Colonic mucosa (tissue), 4 donors: ENCODE measurements at places on chromosomes 1 and 21. TPM values are rescaled to one million over a fixed set of nuclear protein-coding genes. Genes with fewer than 3 reads are reported as not detected.

The SRGAP2B gene
- 11.5 TPM for total RNA-seq

The MGST3 gene
- total RNA-seq: 410 TPM

The KLHDC7A gene
- total RNA-seq: 1.0 TPM

- no peaks in the 10 kb centered on the region for H3K36me3 ChIP-seq
- H3K4me1 ChIP-seq: no peaks in the 10 kb centered on the region
- no peak for DNase-seq
- H3K4me3 ChIP-seq: no peak overlapping the region
- H3K27me3 ChIP-seq: no peaks in the 10 kb centered on the region
- no peak overlapping the region for H3K27ac ChIP-seq
These were observed 78.9 kb downstream of the OBSCN start for GRCh38 chr1:228286505-228287417.
